ENCODE measurements at places on chromosomes 2 and 18. TPM values are rescaled to one million over a fixed set of nuclear protein-coding genes. Genes with fewer than 3 reads are reported as not detected.

Gene SP110
- 14.8 TPM for total RNA-seq

Gene STARD6
- not detected for total RNA-seq

Gene QPCT
- 35.4 TPM for total RNA-seq

Gene LBX2
- total RNA-seq: 1.9 TPM

Gene ZBTB7C
- total RNA-seq: 1.1 TPM

Gene DTNA
- total RNA-seq: 19.3 TPM

Gene CD8B2
- not detected for total RNA-seq

Gene GBX2
- 0.84 TPM for total RNA-seq

Gene CFC1
- total RNA-seq: not detected

Gene AQP12B
- not detected for total RNA-seq

Gene DSC3
- total RNA-seq: 3.3 TPM

Gene HTR2B
- total RNA-seq: 0.21 TPM

Gene ANKRD36
- total RNA-seq: 9.9 TPM

Gene DSG1
- total RNA-seq: not detected

Gene THAP4
- 51.7 TPM for total RNA-seq

Gene MOGAT1
- not detected for total RNA-seq

Gene LINC00305
- not detected for total RNA-seq

Gene UGT1A3
- total RNA-seq: not detected

Gene NBAS
- 60.3 TPM for total RNA-seq

Gene RASGRP3
- total RNA-seq: 17.6 TPM

Gene CCDC85A
- total RNA-seq: 0.29 TPM

Gene ADGRF3
- total RNA-seq: 0.08 TPM

Gene LIMS4
- total RNA-seq: 4.9 TPM

Measured in kidney epithelial cell (primary cell).